ENCODE measurements at places on chromosomes 12 and 14.

DNA sequence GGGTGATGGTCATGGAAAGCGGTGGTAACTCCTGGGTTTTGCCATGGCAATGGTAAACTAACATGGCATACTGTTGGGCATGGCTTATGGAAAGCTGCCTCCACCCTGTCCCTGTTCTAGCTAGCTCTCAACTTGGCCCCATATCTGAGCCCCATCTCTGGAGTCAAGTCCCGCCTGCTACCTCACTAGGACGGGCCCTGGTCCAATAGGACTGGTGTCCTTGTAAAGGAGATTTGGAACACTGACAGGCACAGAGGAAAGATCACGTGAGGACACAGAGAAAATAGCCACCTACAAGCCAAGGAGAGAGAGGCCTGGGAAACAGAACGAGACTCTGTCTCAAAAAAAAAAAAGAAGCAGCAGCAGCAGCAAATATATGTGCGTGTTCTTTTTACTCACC is 59.8 kb downstream of the RNFT2 start:
- no peak for DNase-seq

GRCh38 chr12:121611306-121611705 is 15.0 kb upstream of the ORAI1 start:
- no peak for DNase-seq

- DNase-seq, result no peak
Measured at GRCh38 chr14:48967419-48967818, 618.8 kb downstream of the RPS29 start.

DNA sequence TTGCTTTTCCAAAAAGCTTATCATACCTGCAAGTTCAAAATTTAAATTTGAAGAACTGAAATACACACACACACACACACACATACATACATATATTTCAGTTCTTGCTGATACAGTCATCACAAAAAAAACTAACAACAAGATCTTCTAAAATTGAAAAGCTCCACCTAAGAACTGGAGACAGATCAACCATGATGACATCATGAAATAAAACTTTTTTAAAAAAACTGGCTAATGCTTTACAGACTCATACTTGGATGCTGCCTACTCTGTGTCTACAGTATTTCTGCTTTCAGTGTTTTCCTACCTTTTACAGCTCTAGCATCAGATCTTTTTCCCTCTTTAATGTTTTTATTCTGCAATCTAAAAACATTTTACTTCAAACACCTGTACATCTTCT is 261.4 kb downstream of the DIO2 start:
- DNase-seq, result no peak

DNA sequence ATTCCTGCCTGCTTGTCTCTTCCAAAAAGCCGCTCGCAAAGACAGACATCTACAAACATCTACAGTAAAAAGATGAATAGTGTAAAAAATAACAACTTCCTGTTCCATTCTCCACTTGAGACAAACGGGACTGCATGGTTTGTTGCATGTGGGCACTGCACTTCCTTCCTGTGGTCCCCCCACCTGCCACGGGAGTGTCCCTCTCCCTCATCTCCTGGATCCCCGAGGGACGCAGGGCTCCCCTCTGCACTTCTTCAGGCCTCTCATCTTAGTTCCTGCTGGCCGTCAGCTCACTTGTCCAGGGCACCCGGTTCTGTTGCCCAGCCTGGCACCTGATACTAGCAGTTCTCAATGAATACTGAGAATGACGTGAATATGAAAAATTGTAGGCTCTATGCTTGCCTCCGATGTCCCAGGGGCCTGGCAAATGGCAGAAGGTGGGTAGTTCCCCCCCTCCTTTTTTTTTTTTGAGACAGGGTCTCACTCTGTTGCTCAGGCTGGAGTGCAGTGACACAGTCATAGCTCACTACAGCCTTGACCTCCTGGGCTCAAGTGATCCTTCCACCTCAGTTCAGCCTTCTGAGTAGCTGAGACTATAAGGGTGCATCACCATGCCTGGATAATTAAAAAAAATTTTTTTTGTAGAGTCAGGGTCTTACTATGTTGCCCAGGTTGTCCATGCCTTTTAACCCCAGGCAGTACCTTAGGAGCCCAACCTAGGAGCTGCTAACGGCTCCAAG is 3.5 kb upstream of the KLC1 start:
- DNase-seq, result no peak

GRCh38 chr14:61653507-61653906 is 41.8 kb upstream of the HIF1A start:
- no peak for DNase-seq

- no peak for DNase-seq
Measured at GRCh38 chr12:124365726-124366430, 71.0 kb downstream of the RFLNA start.

DNA sequence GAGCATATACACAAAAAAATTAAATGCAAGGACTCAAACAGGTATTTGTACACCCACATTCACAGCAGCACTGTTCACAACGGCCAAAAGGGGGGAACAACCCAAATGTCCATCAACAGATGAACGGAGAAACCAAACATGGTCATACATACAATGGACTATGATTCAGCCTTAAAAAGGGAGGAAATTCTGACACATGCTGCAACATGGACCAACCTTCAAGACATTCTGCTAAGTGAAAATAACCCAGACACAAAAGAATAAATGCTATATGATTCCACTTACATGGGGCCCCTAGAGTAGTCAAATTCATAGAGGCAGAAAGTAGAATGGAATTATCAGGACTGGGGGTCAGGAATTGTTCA is 29.5 kb downstream of the ACTN1 start:
- DNase-seq, result no peak

DNA sequence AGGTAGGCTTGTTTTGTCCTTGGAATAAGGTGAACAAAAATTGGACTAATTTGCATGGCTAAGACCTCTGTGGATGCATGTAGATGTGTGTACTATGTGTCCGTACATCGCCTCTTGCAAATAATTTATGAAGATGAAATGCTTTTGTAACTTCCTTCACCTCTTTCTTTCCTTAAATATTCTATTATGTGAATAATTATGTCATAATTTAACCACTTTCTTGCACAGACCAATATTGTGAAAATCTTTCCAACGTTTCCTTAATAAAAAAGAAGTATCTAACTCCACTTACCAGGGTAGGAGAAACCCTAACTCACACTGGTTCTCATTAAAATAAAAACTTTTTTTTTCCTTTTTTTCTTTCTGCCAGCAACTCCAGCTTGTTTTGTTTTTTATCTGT is 4.0 kb downstream of the NANOG start:
- no peak for DNase-seq

GRCh38 chr14:60235440-60235839 is 13.6 kb upstream of the PPM1A start:
- no peak for DNase-seq

DNA sequence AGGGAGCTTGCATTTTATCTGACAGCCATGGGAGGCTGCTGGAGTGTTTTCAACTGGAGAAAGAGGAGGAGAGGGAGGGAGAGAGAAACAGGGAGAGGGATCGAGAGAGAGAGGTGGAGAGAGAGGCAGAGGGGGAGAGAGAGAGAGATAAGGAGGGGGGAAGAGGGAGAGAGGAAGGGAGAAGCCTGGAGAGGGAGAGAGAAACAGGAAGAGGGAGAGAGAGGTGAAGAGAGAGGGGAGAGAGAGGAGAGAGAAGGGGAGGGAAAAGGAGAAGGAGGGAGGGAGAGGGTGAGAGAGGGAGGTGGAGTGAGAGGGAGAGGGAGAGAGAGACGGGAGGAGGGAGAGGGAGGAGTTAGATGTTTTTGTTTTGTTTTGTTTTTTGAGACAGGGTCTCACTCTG is 45.6 kb downstream of the DNAH10 start:
- no peak for DNase-seq

GRCh38 chr12:62438098-62438692 is 28.4 kb upstream of the MON2 start:
- DNase-seq, result no peak

DNA sequence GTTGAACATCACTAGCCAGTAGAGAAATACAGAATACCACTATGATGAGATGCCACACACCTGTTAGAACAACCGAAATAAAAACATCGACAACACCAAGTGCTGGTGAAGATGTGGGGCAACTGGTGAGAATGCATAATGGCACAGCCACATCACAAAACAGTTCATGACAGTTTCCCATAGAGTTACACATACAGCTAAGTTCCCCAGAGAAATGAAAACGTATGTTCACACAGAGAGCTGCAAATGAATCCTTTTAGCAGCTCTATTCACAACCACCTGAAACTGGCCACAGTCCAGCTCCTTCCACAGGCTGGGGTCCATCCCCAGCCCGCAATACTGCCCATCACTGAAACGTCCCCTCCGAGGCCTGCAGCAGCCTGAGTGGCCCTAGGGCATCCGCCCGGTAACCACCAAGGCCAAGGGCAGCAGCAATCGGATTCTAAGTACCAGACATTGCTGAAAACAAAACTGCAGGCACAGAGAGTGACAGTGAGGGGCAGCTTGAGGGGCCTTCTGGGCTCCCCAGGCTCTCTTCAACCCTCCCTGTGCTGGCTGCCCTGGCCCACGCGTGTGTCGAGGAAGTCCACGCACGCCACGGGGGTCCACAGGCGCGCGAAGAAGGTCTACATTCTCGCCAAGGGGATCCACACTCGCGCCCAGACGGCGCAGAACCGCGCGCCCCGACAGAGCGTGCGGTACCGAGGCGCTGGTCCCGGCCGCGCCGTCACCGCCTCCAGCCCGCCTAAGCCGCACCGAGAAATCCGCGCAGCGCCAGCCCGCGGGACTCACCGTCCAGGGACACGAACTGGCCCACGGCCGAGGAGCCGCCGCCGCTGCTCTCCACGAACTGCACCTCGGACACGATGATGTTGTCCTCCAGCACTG is 903 bp downstream of the BRF1 start:
- no peak for DNase-seq

- DNase-seq, result no peak
Measured at GRCh38 chr14:82009993-82010392, 476.3 kb upstream of the SEL1L start.

DNA sequence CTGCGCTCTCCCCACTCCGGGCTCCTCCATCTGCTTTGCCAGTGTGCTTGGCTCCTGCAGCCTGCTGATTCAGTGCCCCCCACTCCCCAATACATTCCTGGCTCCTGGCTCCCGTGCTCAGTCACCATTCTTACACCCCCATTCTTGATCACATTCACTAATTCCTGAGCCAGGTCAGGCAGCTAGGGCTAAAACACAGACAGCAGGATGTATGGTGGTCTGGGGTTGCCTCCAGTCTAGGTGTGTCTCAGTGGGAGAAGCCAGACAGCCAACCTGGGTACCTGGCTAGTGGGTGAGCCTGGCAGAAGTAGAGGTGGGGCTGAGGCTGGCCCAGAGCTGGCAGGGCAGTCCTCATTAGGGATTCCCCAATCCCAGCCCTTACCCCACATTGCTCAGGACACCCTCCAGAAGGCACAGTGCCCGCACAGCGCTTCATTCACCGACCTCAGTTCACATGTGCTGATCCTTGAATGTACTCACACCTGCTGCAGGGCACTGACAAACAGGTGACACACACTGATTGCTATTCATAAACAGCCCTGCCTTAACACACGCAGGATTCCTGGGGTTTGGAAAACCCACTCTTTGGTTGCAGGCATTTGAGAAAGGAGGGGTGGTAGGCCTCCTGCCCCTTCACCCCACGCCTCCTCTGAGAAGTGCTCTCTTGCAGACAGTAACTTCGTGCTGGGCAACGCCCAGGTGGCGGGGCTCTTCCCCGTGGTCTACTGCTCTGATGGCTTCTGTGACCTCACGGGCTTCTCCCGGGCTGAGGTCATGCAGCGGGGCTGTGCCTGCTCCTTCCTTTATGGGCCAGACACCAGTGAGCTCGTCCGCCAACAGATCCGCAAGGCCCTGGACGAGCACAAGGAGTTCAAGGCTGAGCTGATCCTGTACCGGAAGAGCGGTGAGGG is 1.7 kb downstream of the KCNH3 start:
- DNase-seq, result no peak

- no peak for DNase-seq
Measured at GRCh38 chr14:69142101-69142500, 10.8 kb downstream of the DCAF5 start.

GRCh38 chr12:124496584-124496983 is 70.8 kb downstream of the NCOR2 start:
- DNase-seq, result no peak

- no peak for DNase-seq
Measured at GRCh38 chr12:89890161-89890560, 181.5 kb upstream of the ATP2B1 start.

DNA sequence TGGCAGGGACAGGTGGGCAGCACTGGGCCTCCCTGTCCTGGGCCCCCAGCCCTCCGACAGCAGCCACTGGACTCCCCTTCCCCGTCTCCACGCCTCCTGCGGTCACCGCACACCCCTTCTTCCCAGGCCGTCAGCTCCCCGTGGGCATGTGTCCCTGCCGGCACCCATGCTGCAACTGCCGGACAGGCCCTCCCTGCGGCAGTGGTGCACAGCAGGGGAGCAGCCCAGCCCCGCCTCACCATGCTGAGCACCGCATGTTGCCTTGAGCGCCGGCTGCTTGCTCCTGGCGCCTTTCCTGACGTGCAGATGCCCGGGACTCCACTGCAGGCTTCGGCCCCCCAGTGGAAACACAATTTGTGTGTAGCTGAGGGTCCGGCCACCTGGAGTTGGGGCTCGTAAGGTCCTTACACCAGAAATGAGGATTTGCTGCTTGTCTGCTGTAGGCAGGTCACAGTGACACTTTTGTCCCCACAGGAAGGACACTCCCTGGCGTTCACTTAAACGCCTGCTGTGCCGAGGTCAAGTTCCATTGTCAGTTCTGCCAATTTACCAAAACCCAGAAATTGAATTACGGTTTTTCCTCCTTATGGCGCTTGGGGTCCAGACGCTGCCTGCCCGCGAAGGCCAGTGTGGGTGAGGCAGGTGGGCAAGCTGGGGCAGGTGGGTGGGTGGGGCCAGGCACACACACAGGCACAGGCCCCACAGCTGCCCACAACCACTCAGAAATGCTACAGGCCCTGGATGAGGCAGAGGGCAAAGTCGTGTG is 28.2 kb upstream of the MMP17 start:
- DNase-seq, result no peak

GRCh38 chr12:104600036-104600712 is 143.4 kb downstream of the CHST11 start:
- no peak for DNase-seq

DNA sequence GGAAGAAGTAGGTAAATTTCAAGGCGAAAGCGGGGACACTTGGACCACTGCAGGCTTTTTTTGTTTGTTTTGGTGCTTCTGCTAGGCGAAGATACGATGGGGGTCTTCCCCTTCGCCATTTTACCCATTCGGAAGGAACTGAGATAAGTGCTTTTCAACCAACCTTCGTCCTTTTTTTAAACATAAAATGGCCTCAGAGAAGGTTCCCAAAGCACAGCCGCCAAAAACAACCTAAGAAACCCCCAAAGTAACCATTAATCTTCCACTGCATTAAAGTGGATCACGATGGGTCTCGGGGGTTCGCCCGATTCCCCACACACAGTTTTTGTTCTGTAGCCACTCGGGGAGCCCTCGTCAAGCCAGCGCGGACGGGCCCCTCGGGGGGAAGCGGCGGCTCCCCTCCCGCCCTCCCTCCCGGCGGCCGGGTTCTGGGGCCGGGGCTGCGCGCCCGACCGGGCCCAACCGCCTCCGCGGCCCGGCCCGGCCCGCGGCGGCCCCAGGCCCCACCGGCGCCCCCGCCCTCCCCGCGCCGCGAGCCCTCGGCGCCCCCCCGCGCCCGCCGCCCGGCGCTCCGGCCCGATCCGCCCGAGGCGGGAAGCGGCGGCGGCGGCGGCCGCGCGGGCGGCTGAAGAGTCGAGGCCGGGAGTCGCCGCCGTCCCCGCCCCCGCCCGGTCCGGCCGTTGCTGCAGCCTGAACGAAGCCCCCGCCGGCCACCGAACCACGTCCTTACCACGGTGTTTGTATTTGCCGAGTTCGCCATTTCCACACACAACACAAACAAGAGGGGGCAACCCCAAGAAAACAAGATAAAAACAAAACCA is 790 bp downstream of the GTF2A1 start:
- no peak for DNase-seq

GRCh38 chr14:30928462-30928861 is 54.1 kb downstream of the COCH start:
- no peak for DNase-seq

GRCh38 chr14:91575469-91576208 is 65.5 kb upstream of the PPP4R3A start:
- DNase-seq, result no peak
